ENCODE measurements at places on chromosomes 11 and 22.

DNA sequence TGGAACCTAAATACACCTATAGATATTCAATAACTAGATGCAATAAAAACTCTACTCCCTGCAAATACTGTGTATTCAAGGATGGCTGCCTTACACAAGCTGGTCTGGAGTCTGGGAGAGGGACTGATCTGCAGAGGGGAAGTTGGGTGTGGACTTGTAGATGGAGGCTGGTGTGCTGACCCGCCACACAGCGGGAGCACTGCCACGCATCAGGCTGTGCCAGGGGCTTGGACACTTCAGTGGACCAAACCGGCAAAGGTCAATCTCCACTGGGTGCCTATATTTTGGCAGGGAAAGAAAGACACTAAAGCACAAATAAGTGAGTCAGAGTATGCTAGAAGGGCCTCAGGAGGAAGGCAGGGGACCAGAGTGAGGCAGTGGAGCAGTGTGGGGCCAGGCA is 2.1 kb upstream of the SHANK3 start:
- no peak for DNase-seq

DNA sequence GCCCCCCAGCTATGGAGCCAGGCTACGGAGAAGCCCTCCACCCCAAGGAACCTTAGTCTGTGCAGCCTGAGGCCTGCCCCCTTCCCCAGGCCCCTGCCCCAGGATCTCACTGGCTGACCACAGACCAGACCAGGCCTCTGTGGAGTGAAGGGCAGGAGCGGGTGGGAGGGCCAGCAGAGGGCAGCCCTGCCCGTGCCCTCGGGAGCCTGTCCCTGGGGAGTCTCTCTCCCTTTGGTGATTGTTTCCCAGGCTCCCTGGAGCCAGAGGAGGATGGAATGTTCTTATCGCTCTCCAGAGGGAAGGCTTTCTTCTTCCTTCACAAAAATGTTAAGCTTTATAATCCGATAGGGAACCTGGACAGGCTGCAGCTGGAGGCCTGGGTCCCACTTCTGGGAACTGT is 455.3 kb downstream of the SOX6 start:
- DNase-seq = no peak

DNA sequence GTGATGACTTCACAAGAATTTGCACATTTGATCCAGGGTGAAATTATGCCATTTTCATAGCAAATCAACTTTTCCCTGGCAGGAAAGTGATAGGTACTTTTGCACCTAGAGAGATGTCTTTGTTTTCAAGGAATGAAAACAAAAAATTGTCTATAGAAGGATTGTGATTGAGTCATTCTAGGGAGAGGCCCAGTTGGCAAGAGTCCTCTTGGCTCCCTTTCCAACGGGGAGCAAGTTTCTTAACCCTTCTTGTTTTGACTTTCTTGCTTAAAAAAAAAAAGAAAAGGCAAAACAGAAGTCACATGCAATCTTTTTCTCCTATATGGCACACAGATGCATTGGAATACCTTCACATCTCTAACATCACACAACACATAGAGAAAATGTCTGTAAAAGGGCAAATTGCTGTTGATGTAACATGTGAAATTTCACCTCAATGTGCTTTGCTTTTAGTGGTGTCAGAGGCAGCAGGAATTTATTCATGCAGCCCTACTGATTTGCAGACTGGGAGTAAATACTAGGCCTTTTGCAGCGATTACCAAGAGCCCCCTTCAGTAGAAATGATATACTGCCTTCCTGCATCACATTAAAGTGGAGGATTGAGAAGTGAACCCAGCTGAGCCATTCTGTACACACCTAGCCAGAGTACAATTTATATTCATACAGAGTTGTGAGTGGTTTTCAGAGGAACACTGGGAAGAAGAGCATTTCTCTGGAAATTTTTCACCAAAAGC is 290.7 kb upstream of the MPPED2 start:
- DNase-seq = peak; percentile 18

DNA sequence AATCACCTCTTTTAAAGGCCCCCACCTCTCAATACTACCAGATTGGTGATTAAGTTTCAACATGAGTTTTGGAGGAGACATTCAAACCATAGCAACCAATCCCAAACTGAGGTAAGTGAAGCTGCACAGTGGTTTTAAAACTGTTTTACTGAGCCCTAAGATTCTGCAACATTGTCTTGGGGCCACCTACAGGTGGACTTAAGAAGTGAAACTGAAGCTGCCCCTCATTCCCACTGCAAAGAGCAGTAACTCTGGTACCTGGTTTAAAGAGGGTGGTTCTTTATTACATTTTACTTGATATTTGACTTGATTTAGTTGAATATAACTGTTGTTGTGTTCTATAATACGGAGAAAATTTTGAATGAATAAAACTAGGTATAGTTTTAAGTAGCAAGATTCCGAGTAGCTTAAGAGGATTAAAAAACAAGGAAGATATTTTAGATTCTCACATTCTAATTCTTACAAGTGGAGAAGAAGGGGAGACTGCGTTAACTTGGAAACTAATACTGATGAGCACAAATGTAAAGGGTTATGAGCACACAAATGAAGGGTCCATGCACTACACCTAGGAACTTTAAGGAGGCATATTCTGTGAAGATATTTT is 26.7 kb downstream of the SYT9 start:
- peak; percentile 11 for DNase-seq

DNA sequence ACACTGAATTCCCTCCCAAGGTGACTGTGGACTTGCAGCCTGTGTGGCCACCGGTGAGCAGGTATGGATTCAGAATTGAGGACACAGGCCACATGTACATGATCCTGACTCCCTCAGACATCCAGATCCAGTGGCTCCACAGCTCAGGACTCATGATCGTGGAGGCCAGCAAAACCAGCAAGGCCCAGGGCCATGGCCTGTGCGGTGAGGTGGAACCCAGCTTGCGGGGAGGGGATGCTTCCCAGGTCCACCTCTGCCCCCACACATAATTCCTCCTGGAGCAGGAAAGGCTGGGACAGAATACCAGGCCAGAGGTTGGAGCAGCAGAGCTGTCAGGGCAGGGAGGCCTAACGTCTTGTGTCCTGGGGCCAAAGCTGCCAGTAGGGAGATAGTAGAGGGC is 82.1 kb downstream of the OTOG start:
- no peak for DNase-seq

- DNase-seq = peak; percentile 81
These were observed 27.6 kb downstream of the RIBC2 start for GRCh38 chr22:45441138-45441537.

GRCh38 chr22:27836181-27836580 is 34.6 kb upstream of the MN1 start:
- DNase-seq = no peak

GRCh38 chr11:3809624-3809928 is 1.2 kb downstream of the PGAP2 start:
- DNase-seq = no peak

- no peak for DNase-seq
These were observed 1.5 kb downstream of the CCDC90B start for GRCh38 chr11:83284501-83285150.

DNA sequence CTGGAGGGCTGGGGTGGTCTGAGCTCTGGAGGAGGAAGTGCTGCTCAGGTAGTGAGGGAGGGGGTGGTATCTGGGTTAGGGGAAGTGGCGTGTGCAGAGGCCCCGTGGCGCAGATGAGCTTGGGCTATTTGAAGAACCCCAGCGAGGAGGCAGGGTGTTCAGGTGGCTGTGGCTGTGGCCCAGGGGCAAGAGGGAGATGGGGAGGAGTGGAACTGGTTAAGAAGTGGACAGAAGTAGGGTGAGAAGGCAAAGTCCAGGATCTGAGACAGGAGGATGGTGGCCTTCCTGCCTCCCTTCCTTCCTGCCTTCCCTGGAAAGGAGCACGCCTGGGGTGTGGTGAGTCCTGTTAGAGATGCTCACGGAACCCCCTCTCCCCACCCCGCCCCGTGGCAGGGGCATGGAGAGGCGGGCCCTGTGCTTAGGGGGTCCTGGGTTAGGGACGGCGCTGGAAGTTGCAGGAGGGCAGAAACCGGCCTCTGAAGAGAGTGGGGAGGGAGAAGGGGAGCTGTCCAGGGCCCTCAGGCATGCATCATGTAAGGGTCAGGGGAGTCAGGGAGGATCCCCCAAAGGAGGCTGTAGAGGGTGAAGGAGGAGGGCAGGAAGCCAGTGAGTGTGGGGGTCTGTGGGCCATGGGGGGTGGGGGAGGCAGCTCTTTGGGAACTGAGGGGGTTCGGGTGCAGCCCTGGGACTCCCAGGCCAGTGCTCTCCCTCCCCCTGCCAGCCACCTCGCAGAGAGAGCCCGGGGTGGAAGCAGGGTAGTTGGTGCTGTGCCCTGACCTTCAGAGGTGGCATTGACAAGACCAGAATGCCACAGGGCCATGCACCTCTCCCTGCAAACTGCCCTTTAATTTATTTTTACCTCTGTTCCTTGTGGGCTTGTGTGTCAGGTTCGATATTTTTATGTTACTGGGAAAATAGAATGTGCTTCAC is 63.7 kb upstream of the PARVG start:
- DNase-seq = no peak

GRCh38 chr22:50320116-50320515 is 6.7 kb downstream of the DENND6B start:
- DNase-seq = no peak

DNA sequence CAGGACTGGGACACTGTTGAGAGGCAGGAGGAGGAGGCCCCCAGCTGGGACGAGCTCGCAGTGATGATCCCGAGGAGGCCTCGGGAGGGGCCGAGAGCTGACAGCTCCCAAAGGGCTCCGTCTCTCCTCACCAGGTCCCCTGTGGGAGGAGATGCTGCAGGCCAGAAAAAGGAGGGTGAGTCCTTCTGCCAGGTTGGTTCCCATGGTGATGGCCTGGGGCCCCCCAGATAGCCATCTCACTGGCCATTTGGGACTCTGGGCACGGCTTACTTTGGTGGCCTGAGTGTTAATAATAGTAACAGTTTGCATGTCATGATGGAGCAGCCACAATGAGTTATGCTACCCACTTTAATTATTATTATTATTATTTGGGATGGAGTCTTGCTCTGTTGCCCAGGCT is 18.9 kb downstream of the TRIOBP start:
- DNase-seq = no peak

GRCh38 chr11:45187375-45187774 is 40.9 kb downstream of the PRDM11 start:
- DNase-seq = no peak

DNA sequence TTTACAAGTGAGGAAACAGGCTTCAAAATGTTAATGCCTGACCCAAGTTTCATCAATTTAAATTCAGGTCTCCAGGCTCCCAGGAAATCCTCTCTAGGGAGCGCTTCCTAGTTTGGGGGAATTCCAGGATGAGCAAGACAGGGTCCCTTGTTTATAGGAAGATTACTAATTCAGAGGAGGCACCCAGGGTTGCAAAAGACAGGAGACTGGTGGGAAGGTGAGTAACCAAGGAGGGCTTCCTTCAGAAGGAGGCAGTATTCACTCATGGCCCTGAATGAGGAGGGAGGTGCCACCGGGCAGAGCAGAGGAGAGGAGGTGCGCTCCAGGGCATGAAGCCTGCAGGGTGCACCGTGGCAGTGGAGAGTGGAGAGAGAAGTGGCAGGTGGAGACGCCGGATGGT is 1.6 kb downstream of the TMEM132A start:
- no peak for DNase-seq

DNA sequence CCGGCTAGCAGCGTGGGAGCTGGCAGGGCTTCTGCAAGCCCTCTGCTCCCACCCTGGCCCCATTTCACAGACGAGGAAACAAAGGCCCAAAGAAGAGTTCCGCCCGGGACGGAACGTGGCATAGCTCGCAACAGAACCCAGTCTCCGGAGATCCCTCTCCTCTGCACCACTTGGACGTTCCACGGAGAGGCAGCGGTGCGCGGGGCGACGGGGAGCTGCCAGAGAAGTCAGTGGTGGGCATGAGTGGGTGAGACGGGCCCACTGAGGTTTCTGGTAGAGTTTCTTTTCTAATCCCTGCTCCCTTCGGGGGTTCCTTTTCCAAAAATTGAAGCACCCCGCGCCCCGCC is 554 bp upstream of the NECTIN1 start:
- DNase-seq = no peak

DNA sequence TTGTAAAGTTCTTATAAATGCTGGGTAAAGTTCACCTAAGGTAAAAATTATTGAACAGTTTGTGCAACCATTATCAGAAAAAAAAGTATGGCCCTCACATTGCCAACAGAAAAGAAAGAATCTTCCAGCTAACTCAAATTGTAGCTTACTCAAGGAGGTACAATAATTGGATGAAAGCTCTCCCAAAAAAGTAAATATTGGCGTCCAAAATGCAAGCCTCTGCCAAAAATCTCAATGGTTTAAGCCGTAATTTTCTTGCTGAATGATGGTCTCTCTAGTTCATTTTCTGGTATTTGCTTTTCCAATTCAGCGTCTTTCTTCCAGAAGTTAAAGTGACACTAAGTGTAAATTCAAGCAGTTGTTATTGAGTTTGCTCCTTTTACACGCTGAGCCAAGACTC is 727.3 kb downstream of the LRRC4C start:
- DNase-seq = no peak

DNA sequence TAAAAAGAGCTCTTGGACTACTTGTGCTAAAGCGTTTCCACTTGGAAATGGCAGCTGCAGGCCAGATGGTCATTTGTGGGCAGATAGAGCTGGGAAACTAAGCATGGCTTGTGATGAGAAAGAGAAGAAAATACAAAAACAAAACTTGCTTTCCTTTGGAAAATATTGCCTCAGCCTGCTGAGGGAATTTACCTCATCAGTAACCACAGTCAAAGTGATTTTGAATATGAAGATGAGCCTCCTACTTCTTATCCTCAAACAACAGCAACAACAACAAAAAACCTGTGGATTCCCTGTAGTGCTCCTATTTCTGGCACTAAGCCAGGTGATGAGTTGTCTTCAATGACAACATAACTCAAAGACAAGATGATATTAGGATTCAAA is 62.7 kb upstream of the FIBIN start:
- DNase-seq = no peak

- no peak for DNase-seq
These were observed 66.6 kb upstream of the ASPHD2 start for GRCh38 chr22:26362471-26362870.

GRCh38 chr11:116693593-116694348 is 79.0 kb downstream of the BUD13 start:
- no peak for DNase-seq

- no peak for DNase-seq
These were observed 12.3 kb downstream of the ARFGAP3 start for GRCh38 chr22:42844756-42845155.

DNA sequence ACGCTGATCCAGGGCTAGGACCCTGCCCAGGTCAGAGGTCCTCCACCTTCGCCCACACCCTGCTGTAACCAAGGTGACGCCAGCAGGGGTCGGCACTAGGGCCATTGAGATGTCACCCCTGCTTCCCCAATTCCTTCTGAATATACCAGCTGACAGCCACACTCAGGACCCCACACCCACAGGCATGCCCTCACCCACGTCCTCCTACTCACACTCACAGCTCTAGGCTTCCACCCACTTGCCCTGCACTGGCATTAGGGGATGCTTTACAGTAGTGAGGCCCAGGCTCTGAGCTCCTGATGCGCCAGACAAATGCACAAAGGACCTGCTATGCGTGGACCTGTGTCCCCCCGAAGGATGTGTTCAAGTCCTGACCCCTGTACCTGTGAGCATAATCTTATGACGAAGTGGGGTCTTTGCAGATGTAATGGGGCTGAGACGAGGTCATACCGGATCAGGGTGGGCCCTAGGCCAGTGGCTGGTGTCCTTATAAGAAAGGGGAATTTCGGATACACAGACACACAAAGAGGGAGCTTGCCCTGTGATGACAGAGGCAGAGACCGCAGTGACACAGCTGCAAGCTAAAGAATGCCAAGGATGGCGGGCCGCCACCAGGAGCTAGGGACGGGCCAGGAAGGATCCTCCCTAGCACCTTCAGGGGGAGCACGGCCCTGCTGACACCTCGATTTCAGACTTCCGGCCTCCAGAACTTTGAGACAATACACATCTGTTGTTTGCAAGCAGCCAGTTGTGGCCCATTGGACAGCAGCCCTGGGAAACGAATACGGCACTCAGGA is 11.2 kb downstream of the WNT11 start:
- DNase-seq = no peak
